ENCODE measurements at places on chromosomes 4 and X.

DNA sequence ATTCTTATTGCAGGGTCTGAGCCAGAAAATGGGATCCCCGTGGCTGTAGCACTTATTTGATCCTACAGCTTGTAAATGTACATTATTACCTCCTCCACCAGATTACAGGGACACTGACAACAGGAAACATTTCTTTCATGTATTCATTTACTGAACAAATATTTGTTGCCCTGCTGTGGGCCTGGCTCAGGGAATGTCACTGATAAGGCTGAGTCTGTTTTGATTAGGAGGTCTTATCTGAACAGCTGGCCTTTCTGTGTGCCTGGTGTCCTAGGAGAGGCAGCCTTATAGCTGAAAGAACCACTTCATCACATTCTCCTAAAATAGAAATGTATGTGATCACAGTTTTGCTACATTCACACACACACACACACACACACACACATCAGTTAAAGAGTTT lies 45.5 kb upstream of the PROM1 start:
- DNase-seq: no peak

GRCh38 chrX:41001327-41001726 lies 83.9 kb upstream of the USP9X start:
- DNase-seq: no peak

- no peak for DNase-seq
Measured at GRCh38 chr4:142671516-142671915, 174.6 kb downstream of the INPP4B start.

DNA sequence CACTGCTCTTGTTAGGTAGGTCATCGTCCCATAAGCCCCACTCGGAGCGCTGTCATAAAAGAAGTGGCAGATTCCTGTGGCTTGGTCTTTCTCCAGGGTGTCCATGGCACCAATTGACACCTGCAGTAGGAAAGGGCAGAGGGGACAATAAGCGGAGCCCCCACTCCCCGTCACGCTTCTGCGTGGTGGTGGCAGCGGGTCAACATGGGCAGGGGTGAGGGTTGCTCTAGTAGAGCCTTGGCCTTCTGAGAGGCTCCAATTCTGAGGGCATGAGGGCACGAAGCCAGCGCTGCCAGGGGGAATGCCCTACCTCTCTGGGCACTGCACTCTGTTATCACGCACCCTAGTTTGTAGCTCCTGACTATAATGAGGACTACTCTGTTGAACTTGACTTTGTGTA lies 90.4 kb downstream of the PHKA2 start:
- no peak for DNase-seq
